ENCODE measurements at places on chromosomes 4 and X. TPM values are rescaled to one million over a fixed set of nuclear protein-coding genes. Genes with fewer than 3 reads are reported as not detected.

DNA sequence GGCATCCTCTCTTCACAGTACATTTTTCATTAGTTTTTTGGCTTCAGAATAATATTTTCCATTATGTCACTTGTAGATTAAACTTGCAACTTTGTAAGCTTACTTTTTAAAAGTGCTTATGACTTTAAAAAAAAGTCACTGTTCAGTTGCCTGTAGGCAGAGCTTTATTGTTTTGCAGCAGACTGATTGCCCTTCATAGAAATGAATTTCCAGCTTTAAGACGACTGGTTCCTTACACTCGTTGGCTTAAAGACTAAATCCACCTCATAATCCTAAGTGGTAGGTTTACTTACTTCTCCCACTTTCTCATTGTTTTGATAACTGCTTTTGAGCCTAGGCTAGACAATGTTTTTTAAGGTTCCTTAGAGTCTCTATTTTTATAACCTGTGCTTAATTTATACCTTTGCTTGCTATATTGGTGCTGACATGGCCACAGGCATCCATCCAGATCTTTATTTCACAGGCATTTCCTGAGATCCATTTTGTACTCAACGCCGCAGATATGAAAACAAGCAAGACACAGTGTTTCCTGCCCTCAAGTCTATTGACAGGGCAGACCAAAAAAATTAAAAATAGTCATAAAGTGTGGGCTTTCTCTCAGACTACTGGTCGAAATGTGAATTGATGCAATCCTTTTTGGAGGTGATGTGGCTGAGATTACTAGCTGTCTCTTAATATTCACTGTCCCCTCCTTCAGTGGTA lies 12.6 kb upstream of the IL13RA2 start:
- DNase-seq, result no peak

GRCh38 chr4:105588252-105588651 lies 35.8 kb downstream of the ARHGEF38 start:
- no peak for DNase-seq

- no peak for DNase-seq
Observed at GRCh38 chrX:20506739-20507138, 240.0 kb upstream of the RPS6KA3 start.

DNA sequence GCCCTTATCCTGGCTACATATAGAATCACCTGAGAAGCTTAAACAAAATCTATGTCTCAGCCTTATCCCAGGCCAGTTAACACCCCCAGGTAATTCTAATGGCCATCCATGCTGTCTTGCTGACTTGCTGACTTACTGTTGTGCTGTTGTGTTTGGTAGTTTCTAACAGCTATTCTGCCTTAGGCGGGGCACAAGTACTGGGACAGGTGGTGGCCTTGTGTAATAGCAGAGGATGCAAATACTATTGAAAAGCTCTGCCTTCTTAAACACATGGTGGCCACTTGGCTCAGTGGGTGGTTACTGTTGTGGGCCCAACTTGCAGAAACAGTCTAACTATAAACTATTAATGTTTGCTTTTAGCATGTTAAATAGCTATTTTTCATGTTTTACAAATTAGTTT lies 56.2 kb downstream of the CDS1 start:
- no peak for DNase-seq

DNA sequence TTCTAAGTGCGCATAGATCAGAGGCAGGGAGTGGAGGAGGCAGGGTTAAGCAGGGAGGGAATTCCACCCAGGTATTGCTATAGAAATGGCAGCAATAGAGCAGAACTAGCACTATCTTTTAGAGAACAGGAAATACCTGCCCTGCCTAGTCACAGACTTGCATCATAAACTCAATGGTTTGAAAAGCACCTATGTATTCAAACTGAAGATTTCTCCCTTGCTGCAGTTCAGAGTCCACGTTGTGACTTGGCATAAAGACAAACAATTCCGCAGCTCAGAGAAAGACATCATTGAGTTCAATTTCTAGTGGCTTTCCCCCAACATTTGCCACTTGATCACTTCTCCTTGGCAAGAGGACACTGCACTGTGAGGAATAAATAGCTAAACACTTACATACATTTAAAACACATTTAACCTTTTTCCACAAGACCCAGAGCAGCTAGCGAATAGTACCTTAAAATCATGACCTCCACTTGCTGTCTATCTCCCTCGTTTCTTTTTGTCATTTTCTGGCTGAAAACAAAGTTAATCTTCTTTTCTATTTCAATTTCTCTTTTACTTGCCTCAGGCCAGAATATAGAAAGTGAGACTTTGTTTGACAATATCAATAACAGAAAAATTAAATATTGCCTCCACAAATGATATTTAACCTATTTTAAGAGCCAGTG lies 42.4 kb downstream of the SLC7A11 start:
- DNase-seq, result no peak

- DNase-seq, result no peak
Observed at GRCh38 chr4:184350213-184350817, 124.0 kb downstream of the IRF2 start.

GRCh38 chrX:23497919-23498318 lies 163.3 kb downstream of the PTCHD1 start:
- no peak for DNase-seq

DNA sequence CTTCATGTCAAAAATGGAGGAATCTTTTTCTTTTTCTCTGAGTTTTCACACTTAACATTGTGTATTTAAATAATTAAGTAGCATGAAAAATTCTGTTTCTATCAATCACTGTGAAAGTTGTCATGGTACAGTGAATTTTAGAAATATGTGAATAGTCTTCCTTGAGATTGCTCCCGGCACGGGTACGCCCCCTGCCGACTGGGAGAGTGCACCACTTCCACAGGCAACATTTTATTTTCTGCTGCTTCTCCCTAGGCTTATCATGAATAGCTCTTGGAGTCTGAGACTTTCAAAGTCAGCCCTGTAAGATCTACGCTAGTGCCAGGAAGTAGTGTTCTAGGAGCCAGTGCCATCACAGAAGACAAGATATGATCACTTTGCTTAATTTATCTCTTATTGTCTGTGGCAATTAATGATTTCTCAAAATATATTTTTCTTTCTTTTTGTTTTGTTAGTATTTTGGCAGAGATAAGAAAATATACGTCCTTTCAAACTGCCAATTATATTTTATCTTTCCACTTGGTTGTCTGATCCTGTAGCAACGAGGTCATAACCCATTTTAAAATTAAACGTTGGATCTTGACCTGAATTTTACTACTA lies 763.8 kb upstream of the AADAT start:
- no peak for DNase-seq

DNA sequence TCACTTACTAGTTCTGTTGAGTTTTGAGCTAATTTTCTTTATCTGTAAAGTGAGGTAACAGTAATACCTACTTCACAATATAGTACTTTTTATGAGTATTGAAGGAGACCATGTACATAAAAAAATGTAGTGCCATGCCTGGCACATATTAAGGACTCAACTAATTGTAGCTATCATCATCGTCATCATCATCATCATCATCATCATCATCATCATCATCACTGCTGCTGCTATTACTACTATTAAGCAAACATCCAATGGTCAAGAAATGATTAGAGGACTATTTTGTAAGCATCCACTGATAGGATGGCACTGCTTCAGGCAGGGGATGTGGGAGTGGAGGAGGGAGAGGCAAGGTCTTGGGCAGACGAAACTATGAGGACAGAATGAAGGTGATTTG lies 47.4 kb upstream of the GPR101 start:
- DNase-seq, result no peak

DNA sequence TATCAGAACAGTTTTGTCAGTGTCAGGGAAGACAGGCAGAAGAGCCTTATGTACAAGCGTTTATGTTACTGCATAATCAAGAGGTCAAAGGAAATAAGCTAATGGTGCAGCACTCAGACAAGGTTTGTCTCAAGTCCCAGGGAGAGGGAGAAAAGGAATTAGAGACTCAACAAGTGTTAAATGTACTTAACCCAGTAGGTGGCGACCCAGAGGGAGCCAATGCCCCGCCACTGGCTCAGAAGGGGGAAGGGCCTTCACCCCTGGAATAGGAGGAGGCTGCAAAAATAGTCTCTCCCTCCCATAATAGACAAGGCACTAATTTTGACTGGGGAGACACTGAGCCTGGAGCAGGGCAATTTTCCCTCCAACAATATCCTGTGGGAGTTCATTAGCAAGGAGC lies 14.1 kb upstream of the PAPSS1 start:
- DNase-seq, result no peak

- no peak for DNase-seq
Observed at GRCh38 chr4:103307453-103308247, 109.5 kb upstream of the CENPE start.

- no peak for DNase-seq
Observed at GRCh38 chrX:70479922-70480659, 35.5 kb downstream of the DLG3 start.

DNA sequence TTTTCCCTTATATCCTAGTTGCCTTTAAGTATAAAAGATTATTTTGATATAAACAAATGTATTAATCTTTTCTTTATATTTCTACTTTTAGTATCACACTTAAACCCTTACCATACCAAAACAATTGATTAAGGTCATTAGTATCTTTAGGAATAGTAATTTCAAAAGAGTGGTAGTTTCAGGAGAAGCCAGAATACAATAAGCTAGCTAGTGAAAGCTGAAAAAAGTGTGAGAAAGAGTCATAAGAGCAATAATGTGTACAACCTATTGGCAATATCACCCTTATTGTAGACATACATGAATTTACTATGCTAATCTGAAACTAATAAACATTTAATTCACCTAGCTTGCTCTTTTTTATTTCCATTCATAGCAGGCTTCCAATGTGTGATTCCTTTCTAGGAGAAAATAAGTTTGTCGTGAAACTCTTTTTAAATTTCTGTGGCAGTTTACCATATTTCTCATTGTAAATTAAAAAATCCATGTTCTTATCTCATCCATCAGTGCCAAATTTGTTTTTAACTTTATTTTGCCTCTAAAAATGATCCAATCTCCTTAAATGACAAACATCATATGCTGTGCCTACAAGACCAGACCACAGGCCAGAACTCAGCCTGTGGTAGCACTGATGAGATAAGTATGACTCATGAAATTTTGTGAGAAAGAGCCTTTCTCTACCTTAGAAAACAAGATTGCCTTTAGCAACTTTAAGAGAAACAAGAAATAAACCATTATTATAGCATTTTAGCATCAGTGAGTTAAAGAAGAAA lies 8.1 kb downstream of the NEK1 start:
- DNase-seq, result no peak

GRCh38 chr4:25882226-25882625 lies 19.4 kb upstream of the SEL1L3 start:
- no peak for DNase-seq

- no peak for DNase-seq
Observed at GRCh38 chr4:113978561-113979147, 793 bp downstream of the ARSJ start.

- no peak for DNase-seq
Observed at GRCh38 chrX:107146670-107147069, 28.0 kb upstream of the RBM41 start.

DNA sequence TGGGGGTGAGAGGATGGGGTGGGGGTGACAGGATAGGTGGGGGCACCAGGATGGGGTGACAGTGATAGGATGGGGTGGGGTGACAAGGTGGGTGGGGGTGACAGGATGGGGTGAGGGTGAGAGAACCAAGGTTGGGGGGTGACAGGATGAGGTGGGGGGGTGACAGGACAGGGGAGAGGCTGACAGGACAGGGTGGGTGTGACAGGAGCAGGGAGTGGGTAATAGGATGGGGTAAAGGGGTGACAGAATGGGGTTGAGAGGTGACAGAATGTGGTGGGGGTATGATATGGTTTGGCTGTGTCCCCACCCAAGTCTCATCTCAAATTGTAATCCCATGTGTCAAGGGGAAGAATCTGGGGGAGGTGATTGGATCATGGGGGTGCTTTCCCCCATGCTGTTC lies 26.0 kb downstream of the RNF212 start:
- no peak for DNase-seq

GRCh38 chr4:92636038-92636806 lies 332.5 kb downstream of the GRID2 start:
- no peak for DNase-seq

GRCh38 chrX:45527834-45528233 lies 327.2 kb upstream of the DIPK2B start:
- no peak for DNase-seq

GRCh38 chr4:34676400-34676799 lies 1567.9 kb downstream of the ARAP2 start:
- DNase-seq, result no peak

GRCh38 chrX:135327299-135327698 lies 18.0 kb downstream of the ETDC start:
- DNase-seq, result no peak

GRCh38 chrX:18994713-18995112 lies 10.8 kb upstream of the PHKA2 start:
- DNase-seq, result no peak

GRCh38 chrX:5726224-5726623 lies 502.4 kb downstream of the NLGN4X start:
- no peak for DNase-seq

DNA sequence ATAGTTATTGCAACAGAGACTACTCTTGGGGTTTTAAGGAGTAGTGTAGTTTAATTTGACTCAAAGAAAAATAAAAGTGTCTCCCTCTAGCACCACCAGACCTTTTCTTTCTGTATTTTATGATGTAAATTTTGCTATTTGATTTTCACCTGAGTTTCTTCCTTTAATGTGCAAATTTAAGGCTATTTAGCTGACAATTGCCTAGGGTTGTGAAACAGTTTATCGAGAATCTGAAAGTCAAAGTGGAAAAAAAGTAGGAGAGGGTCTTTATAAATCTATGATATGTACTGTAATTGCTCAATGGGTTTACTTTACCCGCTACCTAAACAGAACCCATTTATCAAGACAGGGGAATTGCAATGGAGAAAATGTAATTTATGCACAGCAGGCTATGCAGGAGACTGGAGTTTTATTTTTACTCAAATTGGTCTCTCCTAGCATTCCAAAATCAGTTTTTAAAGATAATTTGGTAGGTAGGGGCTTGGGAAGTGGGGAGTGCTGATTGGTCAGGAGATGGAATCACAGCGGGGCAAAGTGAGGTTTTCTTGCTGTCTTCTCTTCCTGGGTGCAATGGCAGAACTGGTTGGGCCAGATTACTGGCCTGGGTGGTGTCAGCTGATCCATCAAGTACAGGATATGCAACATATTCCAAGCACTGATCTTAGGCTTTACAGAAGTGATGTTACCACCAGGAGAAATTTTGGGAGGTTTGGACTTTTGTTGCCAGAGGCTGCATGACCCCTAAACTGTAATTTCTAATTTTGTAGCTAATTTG lies 228.6 kb upstream of the TACR3 start:
- no peak for DNase-seq

GRCh38 chr4:122728856-122729255 lies 3.6 kb upstream of the BBS12 start:
- no peak for DNase-seq

Gene RAB40AL
- 0.19 TPM for total RNA-seq

Gene DSPP
- total RNA-seq, result not detected

Gene ANOS1
- 0.08 TPM for total RNA-seq

Gene UPF3B
- 14.5 TPM for total RNA-seq

Gene HS6ST2
- total RNA-seq, result 1.4 TPM

Gene CLDN2
- total RNA-seq, result not detected

Gene SUPT20HL1
- not detected for total RNA-seq

Gene FAM149A
- not detected for total RNA-seq

Gene C1QTNF7
- not detected for total RNA-seq

Gene MFAP3L
- total RNA-seq, result 1.4 TPM

Gene EDA
- total RNA-seq, result 0.42 TPM

Gene STK32B
- not detected for total RNA-seq

Gene PLXNB3
- total RNA-seq, result 0.40 TPM

Gene ARHGAP6
- 0.10 TPM for total RNA-seq

Gene TLR7
- total RNA-seq, result not detected

Data from activated T-cell treated with anti-CD3 and anti-CD28 coated beads, Interleukin-2, amount 50 U/mL, for 4 hours (primary cell).